ENCODE measurements at places on chromosomes 1 and 21.

- no peak for DNase-seq
These were observed 54.7 kb downstream of the ASH1L start for GRCh38 chr1:155507945-155508344.

DNA sequence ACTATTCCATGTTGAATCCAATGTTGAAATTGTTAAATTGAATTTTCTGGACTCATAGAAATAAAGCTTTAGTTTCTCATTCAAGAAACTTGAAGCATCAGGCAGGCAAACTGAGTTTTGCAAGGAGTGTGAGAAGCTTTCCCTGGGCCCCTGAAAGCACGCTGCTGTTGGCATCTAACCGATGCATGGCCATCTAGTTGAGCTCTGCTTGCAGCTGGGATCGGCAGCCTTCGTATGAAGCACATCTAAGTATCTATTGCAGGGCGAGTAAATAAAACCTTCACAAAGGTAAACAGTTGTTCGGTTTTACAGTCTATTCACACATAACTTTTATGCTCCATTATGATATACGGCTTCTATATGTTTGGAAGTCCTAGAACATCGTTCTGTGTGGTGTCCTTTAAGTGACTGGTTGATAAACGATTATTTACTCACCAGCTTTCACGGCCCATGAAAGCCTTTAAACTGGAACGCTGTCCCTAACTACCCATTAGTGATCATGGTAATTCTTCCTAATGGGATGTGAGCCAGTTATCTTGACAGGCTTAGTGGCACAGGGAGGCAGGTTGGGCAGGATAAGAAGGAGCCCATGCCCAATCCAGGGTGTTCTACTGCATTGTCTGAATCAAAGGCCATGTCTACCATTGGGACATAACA lies 71.7 kb downstream of the SEC16B start:
- no peak for DNase-seq

DNA sequence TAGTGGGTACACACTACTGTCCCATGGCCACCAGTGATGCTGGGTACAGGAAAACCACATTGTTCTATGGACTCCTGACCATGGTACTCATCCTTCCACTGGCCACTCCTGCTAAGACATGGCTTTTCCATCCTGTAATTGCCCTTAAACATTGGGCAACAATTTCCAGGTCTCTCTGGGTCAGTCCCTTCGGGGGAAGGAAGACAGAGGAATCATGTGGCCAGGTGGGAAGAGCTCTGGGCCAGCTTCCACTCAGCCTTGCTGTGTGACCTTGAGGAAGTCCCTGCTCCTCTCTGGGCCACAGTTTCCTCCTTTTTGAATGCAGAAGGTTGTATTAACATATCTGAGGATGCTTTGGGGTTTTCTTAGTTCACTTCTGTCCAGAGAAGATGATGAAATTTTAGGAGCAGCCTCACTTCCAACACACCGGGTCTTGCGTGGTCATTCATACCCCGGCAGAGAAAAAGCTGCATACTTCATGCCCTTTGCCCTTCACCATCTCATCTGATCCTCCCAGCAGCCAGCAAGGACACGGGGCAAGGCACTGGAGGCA lies 50.8 kb downstream of the SRRM1 start:
- no peak for DNase-seq

DNA sequence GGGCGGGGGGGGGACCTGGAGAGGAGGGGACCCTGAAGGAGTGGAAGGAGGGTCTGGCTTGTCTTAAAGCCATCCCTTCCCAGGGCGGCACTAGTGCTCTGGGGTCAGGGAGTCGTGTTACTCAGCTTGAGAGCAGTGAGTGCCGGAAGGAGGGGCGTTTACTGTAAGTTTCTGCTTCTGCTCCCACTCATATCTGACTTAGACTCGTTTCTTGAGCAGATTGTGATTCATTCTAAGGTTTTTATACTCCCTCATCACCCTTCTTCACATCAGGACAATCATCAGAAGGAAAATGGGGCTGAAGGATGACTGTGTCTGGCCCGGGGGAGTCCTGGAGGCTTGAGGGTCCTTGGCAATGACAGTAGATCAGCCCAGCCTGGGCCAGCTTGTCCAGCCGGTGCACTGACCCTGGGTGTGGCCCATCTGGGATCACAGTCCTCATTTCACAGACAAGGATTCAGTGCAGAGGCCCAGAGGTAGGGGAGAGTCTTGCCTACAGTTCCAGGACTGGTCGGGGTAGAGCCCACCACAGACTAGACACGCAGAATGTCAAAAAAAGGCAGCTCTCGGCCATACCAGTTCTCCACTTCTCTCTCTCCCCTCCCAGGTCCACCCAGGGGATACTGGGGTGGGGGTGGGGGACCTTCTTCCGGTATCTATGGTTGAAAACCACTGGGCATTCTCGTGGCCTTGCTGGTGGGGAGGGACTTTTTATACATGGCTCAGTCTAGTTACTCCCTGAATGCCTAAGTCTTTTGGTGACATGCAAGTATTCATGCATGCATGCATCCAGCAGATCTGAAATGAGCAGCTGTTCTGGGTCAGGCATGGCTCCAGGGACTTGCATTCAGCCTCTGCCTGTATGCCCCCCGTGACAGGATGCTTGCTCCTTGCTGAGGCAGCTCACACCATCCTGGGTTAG lies 5.1 kb downstream of the TNFRSF8 start:
- DNase-seq: no peak

DNA sequence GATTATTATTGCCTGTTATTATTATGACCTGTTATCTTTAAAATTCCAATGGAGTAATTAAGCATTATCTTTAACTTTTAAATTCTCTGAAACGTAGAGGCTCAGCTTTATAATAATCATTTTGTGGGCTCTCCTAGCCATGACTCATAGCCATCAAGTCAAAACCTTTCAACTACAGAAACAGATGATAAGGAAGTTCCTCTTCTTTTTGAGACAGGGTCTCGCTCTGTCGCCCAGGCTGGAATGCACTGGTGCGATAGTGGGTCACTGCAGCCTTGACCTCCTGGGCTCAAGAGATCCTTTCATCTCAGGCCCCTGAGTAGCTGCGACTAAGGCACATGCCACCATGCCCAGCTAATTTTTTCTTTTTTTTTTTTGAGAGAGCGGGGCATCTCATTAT lies 43.5 kb downstream of the CHML start:
- no peak for DNase-seq

DNA sequence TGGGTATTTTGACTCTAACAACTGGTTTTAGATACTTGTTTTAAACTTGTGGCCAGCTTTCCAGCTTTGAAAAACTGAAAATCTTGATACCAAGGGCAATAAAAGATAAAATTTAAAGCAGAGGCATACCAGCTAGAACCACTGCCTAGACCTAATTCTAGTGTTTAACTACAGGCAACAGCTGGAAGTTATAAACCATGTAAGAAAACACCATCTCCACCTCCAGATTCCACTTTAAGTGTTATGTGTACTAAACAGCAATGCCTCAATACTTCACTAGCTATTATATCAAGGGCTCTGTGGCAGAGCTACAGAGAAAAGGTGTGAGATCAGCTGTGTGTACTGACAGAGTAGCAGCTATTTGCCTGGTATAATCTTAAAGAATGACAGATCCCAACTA lies 69.5 kb downstream of the LPAR3 start:
- DNase-seq: no peak

DNA sequence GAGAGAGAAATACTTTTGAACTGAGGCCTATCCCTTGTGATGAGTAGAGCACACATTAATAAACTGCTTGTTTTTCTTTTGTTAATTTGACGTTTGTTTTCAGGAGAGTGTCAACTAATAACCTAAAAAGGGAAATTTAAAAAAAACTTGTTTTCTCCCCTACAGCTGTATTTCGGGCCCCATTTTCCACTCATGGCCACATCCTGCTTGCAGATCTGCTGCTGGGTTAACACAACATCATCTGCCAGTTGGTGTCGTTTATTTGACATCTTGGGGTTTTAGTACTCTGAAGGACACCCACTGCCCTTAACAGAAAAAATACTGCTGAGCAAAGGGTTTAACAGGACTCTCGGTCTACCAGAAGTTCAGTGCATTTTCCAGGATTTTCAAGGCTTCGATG lies 848 bp upstream of the PYHIN1 start:
- no peak for DNase-seq

- DNase-seq: no peak
These were observed 76.5 kb downstream of the RHOU start for GRCh38 chr1:228811712-228812305.

GRCh38 chr1:11940260-11940921 lies 5.9 kb downstream of the PLOD1 start:
- DNase-seq: no peak

DNA sequence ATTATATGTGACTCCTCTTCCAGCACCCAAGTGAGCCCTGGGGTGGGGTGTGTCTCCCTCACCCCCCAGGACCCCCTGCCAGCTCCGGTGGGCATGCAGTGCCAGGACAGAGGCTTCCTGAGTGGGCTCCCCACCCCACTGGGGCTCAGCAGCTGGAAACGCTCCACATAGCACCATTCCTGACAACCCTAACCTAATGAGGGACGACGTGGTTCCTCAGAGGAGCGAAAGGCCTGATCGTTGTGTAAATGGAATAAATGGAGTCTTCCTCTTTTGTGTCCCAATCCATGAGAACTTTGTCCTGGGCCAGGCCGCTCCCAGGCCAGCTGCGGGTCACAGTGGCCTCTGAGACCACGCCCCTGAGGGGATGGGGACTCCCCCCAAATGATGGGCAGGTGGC lies 1.8 kb upstream of the TSPEAR start:
- no peak for DNase-seq

- peak; percentile 17 for DNase-seq
These were observed 25.6 kb downstream of the ALPL start for GRCh38 chr1:21534674-21535378.

DNA sequence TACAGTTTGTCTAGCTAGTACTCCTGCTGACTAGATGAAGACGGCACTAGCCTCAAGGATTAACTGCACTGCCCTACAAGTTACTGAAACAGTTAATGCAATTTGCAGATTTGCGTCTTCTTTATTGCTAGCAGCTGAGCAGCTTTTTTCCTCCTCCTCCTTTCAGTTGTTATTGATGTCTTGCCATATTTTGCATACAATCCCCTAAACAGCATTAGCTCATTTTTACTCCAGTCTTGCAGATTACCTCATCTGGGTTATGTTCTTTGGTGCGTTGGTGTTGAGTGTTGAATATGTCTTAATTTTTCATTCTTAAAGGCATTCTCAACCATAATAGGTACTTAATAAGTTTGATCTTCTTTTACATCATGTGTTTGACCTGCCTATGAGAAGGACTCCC lies 363.4 kb upstream of the LYPLAL1 start:
- no peak for DNase-seq

DNA sequence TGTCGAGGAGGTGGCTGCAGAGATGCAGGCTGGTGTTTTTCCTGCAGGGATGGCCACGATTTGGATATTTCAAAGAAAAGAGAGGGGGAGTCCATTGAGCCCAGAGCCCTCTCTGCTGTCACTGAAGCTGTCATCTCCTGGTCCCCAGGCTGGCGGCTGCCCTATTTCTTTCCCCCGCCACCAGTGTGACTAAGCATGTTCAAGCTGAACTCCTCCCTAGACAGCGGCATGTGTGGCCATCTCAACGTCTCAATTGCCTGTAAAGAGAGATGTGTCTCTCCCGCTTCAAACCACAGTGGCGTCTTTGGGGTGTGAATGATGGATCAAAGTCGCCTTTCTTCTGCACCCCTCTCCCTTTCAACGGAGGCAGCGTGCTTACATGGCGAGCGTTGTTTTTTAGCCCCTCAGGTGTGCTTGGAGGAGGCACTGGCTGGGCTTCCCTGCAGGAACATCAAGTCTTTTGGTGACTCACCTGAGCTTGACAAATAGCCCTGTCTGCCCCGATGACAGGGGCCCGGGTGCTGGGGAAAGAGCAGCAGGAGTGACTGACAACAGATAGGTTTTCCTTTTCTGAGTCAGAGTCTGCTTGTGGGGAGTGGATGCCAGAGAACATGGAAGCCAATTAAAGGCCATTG lies 346.4 kb upstream of the AJAP1 start:
- no peak for DNase-seq

GRCh38 chr1:48003741-48004531 lies 6.8 kb upstream of the TRABD2B start:
- no peak for DNase-seq

DNA sequence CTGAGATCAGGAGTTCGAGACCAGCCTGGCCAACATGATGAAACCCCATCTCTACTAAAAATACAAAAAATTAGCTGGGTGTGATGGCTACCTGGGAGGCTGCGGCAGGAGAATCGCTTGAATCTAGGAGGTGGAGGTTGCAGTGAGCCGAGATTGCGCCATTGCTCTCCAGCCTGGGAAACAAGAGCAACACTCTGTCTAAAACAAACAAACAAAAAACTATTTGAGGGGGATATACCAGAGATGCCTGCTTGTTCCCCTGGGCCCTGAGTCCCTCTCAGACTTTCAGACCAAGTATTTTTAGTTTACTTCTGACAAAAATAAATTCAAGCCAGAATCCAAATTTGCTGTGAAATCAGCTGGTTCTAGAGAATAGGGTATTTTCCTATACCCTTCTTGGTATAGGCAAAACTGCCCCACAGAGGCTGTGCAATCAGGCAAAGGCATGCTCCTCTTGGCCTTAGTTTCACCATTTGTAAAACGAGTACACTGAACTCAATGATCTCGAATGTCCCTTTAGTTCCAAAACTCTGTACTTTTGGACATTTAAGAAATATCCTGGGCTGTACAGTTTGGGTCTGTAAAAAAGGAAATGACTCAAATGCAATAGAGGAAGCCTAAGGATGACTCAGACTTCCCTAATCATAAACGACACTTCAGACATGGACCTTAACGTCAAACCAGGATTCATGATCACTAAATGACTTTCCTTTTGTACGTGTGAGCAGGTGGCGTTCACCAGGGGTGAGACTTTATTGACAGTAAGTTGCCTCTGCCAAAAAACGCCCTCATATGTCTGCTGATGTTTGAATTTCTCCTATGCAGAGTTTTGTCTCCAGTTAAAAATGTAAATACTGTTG lies 16.1 kb downstream of the ENSA start:
- DNase-seq: no peak

DNA sequence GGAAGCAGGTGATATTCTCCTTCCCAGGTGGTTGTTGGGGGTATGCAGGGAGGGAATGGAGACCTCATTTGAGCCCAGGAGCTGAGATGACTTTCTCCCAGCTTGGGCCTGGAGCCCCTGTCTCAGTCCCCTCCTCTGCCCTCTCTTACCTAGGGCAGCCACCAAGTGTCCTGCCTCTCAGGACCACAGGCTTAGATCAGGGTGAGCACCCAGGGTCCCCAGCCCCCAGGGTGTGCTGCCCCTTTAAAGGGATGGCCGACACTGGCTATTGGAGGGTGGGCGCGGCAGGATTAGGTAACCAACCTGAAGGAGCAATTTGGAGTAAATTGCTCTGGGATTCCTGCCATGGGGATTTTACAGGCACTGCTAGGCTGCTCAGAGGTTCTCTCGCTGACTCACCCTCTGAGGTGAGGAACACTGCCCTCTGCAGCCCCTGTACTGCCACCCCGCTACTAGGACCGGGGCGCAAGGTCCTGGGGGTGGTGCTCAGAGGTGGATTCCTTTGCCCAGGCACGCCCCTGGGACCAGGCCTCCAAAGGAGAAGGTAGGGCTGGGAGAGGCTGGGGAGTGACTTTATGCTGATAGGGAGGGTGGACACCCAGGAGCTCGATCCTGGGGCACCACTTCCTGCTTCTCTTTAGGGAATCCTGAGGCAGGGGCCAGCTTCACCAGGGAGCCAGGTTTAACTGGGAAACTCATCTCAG lies 1.5 kb downstream of the RPS6KA1 start:
- peak; percentile 45 for DNase-seq

Measured in CMK (cell line).